Progenitor cell of endocrine pancreas (in vitro differentiated cells): ENCODE measurements at places on chromosomes 6 and 20. TPM values are rescaled to one million over a fixed set of nuclear protein-coding genes. Genes with fewer than 3 reads are reported as not detected.

GRCh38 chr6:117607511-117607910 lies 5.2 kb upstream of the GOPC start:
- no peaks in the 10 kb centered on the region for H3K27me3 ChIP-seq
- H3K4me1 ChIP-seq = peaks cover 8% of the 10 kb centered on the region
- no peaks in the 10 kb centered on the region for H3K36me3 ChIP-seq
- no peak overlapping the region for H3K27ac ChIP-seq

DNA sequence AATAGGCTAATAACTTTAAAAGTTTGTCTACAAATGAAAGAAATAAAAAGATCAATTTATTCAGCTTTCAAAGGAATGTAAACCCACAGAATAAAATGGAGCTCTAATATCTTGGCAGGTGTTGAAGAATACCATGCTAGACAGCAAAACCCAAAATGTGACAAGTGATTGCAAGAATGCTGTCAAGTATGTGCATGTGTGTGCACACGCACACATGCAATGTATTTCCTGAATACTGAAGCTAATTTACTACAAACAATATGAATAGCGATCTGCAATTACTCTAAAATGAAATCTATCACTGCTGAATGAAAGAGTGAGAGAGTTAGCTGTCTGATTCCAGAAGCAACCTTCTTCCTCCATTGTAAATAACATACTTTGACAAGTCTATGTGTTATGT lies 179.2 kb upstream of the HSF2 start:
- H3K27ac ChIP-seq = no peak overlapping the region
- DNase-seq = no peak
- no peak overlapping the region for H3K4me3 ChIP-seq
- no peaks in the 10 kb centered on the region for H3K27me3 ChIP-seq

The SOX4 gene
- total RNA-seq = 274 and 293 TPM in 2 replicates

The TPBG gene
- 31.3 and 32.0 TPM in 2 replicates for total RNA-seq

- peaks cover 3% of the 10 kb centered on the region for H3K36me3 ChIP-seq
- H3K27me3 ChIP-seq = no peaks in the 10 kb centered on the region
- H3K4me1 ChIP-seq = peaks cover 35% of the 10 kb centered on the region
- no peak overlapping the region for H3K4me3 ChIP-seq
- no peak overlapping the region for H3K27ac ChIP-seq
Measured at GRCh38 chr6:144338474-144338873, 53.3 kb downstream of the UTRN start.

DNA sequence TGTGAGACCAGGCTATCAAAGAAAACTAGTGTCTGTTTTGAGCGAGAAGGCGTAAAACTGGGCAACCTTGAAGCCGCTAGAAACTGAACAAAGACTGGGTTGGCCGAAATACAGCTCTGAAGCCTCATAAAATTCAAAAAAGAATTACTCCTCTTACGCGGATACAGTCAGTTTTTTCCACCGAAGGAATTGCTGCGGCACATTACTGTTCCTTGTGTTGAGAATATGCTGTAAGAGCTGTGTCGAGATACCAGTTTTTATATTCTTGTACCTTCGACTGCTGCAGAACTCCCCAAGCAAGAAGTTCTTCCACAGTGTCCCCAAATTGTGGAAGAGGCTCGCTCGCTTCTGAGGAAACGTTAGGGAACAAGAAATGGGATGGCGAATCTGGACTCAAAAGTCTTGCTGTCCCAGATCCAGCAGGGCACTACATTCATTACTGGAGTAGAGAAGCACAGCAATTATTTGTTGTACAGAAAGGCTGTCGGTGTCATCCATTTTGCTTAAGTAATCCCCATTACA lies 523 bp upstream of the COX7A2 start:
- H3K36me3 ChIP-seq = peaks cover 12% of the 10 kb centered on the region
- H3K27me3 ChIP-seq = peaks cover 15% of the 10 kb centered on the region
- peaks cover 11% of the 10 kb centered on the region for H3K4me1 ChIP-seq
- peak overlapping the region; percentile 99 for H3K27ac ChIP-seq
- DNase-seq = no peak
- H3K4me3 ChIP-seq = peak overlapping the region; percentile 96

GRCh38 chr6:28005152-28005890 lies 48.3 kb downstream of the OR2B6 start:
- no peak for DNase-seq
- no peak overlapping the region for H3K4me3 ChIP-seq
- H3K27ac ChIP-seq = no peak overlapping the region

The PTGIS gene
- 18.4 and 19.3 TPM in 2 replicates for total RNA-seq

DNA sequence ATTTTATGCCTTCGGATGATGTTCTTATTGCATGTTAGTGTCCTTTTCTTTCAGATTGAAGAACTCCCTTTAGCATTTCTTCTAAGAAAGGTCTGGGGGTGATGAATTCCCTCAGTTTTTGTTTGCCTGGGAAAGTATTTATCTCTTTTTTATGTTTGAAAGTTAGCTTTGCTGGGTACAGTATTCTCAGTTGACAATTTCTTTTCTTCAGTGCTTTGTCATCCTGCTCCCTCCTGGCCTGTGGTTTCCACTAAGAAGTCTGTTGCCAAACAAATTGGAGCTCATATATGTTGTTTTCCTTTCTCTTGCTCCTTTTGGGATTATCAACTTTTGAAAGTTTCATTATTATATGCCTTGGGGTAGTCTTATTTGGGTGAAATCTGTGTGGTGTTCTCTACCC lies 11.5 kb downstream of the GRM1 start:
- no peak for DNase-seq
- H3K27me3 ChIP-seq = no peaks in the 10 kb centered on the region
- no peak overlapping the region for H3K4me3 ChIP-seq
- no peaks in the 10 kb centered on the region for H3K4me1 ChIP-seq
- no peaks in the 10 kb centered on the region for H3K36me3 ChIP-seq

GRCh38 chr6:20205722-20206161 lies 6.5 kb downstream of the MBOAT1 start:
- peaks cover 10% of the 10 kb centered on the region for H3K4me1 ChIP-seq
- H3K27me3 ChIP-seq = peaks cover 40% of the 10 kb centered on the region
- DNase-seq = no peak
- H3K36me3 ChIP-seq = no peaks in the 10 kb centered on the region
- no peak overlapping the region for H3K4me3 ChIP-seq

DNA sequence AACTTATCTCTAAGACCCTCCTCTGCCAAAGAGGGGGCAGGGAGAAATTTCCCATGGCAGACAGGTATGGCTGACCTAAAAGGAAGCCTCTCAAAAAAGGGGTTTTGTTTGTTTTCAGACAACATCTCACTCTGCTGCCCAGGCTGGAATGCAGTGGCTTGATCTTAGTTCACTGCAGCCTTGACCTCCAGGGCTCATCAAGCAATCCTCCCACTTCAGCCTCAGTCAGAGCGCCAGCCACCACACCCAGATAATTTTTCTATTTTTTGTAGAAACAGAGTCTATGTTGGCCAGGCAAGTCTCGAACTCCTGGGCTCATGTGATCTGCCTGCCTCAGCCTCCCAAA lies 3.8 kb downstream of the EZR start:
- H3K4me1 ChIP-seq = peaks cover 59% of the 10 kb centered on the region
- no peak for DNase-seq
- peak overlapping the region; percentile 98 for H3K27ac ChIP-seq
- H3K4me3 ChIP-seq = peak overlapping the region; percentile 99
- H3K27me3 ChIP-seq = no peaks in the 10 kb centered on the region
- peaks cover 21% of the 10 kb centered on the region for H3K36me3 ChIP-seq

- H3K4me1 ChIP-seq = peaks cover 6% of the 10 kb centered on the region
- no peak for DNase-seq
- H3K27ac ChIP-seq = no peak overlapping the region
- H3K4me3 ChIP-seq = no peak overlapping the region
Measured at GRCh38 chr6:166660157-166660688, 33.2 kb upstream of the RPS6KA2 start.

The POM121L2 gene
- not detected in 2 replicates for total RNA-seq

DNA sequence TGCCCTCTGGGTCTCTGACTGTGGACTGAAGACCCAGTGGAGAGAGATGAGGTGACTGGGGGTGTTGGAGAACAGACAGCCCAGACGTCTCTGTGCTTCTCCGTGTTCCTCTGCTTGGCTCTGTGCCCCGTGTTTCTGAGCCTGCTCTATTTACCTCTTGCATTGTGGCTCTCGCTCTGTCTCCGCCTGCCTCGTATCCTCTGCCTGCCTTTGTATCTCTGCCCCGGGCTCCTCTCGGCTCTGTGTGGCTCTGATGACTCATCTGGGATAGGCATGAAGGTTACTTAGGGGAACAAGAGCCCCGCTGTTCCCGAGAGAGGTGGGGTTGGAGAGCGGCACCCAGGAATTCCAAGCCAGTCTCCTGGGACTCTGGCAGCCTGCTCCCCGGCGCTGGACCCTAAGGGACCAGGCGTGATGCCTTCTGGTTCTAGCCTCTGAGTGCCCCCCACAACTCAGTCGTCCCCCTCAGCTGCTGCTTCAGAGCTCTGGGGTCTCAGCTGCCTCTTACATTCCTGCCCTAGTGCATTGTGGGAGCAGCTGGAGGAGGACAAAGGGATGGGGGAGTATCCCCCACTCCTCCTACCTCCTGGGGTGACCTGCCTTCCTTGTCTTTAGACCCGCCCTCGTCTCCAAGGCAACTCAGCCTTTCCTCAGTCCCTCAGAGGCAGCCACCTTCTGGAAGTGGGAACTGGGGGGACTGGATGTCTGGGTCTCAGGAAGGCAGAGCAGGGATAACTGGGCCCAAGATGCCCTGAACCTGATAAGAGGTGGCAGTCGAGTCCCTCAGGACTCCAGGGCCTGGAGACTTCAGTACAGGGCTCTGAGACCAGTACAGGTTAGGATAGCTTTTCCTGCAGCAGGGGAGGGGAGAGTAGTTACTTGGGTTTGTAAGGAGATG lies 1.9 kb downstream of the DDR1 start:
- H3K27me3 ChIP-seq = peaks cover 3% of the 10 kb centered on the region
- H3K4me1 ChIP-seq = peaks cover 42% of the 10 kb centered on the region
- peak overlapping the region; percentile 95 for H3K27ac ChIP-seq
- peak overlapping the region; percentile 84 for H3K4me3 ChIP-seq

DNA sequence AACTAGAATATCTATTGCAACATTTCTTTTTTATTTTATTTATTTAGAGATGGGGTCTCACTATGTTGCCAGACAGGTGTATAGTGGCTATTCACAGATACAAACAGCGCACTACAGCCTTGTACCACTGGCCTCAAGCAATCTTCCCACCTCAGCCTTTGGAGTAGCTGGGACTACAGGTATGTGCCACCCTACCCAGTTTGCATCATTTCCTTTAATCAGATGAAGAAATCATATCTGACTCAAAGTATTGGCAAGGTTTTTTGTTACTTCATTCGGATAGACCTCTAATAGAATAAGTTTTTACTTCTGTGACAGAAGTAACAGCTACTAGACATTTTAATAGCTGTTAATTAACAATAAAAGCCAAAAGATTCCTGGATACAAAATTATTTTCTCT lies 153.9 kb downstream of the CDK19 start:
- peaks cover 5% of the 10 kb centered on the region for H3K36me3 ChIP-seq
- H3K27ac ChIP-seq = no peak overlapping the region
- peaks cover 14% of the 10 kb centered on the region for H3K4me1 ChIP-seq
- H3K4me3 ChIP-seq = no peak overlapping the region
- H3K27me3 ChIP-seq = no peaks in the 10 kb centered on the region

DNA sequence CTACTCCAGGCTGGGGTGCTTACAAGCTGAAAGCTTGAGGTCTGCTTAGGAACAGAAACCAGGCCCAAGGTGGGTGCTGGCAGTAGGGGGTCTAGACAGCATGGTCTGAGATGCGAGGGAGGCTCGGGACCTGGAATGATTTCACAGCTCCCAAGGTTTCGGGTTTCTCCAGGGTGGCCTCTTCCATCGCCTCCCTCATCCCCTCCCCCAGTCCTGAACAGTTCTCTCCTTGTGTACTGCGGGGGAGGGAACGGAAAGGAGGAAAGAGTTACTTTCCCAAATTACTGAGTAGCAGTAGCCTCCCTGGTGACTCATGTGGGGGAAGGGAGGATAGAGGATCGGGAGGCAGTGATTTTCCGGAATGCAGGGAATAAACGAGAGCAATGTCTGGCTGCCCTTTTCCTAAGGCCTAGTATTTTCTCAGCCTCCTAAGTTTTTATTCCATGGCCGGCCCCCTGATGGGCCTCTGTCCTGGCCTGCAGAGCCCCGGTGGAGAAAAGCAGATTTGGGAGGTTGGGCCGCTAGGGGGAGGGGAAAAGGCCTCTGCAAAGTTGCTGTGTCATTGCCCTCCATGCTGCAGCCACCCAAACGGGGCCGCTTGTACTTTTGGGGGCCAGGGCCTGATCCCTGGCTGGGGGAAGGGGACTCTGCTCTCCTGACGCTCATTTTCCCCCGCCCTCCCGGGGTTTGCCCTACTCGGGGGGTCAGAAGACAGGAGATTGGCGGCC lies 1.5 kb downstream of the BRD2 start:
- H3K36me3 ChIP-seq = peaks cover 27% of the 10 kb centered on the region
- DNase-seq = peak; percentile 68
- peaks cover 23% of the 10 kb centered on the region for H3K4me1 ChIP-seq
- H3K27ac ChIP-seq = peak overlapping the region; percentile 100
- no peaks in the 10 kb centered on the region for H3K27me3 ChIP-seq

DNA sequence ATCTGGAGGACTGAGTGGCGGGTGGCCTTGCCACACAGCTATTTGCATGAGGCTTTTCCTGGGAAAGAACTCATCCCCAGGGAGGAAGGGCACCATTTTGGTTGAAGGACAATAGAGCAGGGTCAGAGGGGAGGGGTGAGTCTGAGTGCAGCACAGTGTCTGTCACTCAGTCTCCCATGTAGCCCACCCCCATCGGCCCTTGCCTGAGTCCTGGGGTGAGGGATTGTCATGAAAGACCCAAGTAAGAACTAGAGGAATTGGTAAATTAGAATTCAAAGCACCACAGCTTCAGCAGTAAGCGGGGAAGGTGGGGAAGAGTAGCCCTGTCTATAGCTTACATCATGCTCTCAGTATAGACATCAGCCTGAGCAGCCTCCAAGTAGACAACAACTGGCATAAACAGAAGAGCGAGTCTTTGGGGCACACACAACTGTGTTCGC lies 90.4 kb upstream of the TMEM30A start:
- H3K27ac ChIP-seq = no peak overlapping the region
- no peak for DNase-seq
- H3K36me3 ChIP-seq = no peaks in the 10 kb centered on the region
- no peak overlapping the region for H3K4me3 ChIP-seq
- H3K27me3 ChIP-seq = no peaks in the 10 kb centered on the region

DNA sequence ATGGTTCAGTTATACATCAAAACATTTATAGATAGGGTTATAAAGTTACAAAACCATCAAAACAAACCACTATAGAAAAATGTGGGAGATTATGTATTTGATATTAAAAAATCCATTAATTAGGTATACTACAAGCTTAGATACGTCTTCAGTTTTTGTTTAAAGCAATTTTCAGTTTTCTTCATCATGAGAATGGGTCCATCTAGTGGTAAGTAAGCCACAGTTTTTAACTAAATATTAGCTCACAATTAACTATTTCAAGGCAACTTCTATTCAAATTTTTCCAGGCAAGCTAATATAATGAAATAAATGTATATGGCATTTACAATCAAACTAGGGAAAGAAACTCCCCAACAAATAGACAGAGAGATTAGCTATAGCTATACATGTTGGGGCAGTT lies 44.4 kb downstream of the RNGTT start:
- H3K4me3 ChIP-seq = no peak overlapping the region
- H3K36me3 ChIP-seq = peaks cover 21% of the 10 kb centered on the region
- peaks cover 8% of the 10 kb centered on the region for H3K4me1 ChIP-seq
- no peaks in the 10 kb centered on the region for H3K27me3 ChIP-seq
- DNase-seq = no peak

The ZNF341 gene
- total RNA-seq = 8.0 and 8.3 TPM in 2 replicates

The TPX2 gene
- total RNA-seq = 71.9 and 77.0 TPM in 2 replicates

The SLC35F1 gene
- total RNA-seq = 4.5 and 5.1 TPM in 2 replicates

The NNAT gene
- total RNA-seq = 79.2 and 87.4 TPM in 2 replicates

- H3K36me3 ChIP-seq = peaks cover 29% of the 10 kb centered on the region
- H3K27me3 ChIP-seq = no peaks in the 10 kb centered on the region
- peak overlapping the region; percentile 99 for H3K27ac ChIP-seq
- H3K4me3 ChIP-seq = peak overlapping the region; percentile 71
- peaks cover 36% of the 10 kb centered on the region for H3K4me1 ChIP-seq
Measured at GRCh38 chr6:2839195-2839981, 2.3 kb downstream of the SERPINB1 start.
